ENCODE measurements at places on chromosomes 2 and 18.
A peak's percentile ranks its signal among the peaks of the same experiment; 100 is the strongest.

DNA sequence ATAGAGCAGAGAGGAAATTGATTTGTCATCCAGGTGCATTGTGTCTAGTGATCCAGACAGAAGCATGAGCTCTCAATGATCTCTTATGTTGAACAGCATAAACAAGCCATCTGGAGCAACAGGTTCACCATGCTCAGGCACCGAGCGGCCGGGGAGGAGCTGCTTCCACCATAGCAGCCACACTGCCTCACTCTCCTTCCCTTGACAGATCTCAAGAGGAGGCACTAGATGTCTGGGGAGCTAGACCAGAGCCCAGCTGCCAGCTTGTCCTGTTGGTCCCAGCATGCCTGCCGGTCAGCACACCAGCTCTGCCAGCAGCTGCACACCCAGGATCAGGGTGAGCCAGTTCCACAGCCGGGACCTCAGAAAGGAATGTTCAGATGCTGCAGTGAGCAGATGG is 17.5 kb upstream of the LONRF2 start:
- DNase-seq, result no peak

- DNase-seq, result no peak
These were observed 81.7 kb downstream of the SEPTIN10 start for GRCh38 chr2:109531896-109532727.

DNA sequence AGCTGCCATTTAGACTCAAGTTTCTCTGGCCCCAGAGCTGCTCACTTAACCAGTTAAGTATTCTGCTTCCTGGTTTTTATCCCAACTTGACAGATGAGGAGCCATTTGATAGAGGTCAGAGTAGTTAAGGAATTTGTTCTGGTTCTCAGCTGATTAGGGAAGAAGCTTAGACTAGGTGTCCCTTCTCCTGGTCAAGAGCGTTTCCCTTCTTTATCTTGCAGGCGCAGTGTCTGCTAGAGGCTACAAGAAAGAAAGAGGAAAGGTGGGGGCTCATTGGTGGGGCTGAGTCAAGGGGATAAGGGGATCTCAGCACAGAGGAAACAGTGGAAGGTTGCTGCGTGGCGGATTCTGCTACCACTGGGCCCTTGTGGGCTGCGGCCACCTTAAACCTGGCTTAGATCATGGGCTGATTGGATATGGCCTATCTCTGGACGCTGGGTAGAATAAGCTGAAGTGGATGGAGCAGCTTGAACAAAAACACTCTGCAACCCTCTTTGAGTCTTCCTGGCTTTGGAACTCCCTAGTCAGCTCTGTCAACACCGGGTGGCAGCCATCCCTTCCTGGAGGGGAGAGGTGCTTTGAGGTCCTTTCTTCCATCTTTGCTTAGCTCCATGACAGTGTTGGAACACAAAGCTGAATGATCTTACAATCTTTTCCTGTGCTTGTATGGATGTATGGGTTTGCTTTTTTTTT is 70.8 kb downstream of the QPCT start:
- DNase-seq, result no peak

DNA sequence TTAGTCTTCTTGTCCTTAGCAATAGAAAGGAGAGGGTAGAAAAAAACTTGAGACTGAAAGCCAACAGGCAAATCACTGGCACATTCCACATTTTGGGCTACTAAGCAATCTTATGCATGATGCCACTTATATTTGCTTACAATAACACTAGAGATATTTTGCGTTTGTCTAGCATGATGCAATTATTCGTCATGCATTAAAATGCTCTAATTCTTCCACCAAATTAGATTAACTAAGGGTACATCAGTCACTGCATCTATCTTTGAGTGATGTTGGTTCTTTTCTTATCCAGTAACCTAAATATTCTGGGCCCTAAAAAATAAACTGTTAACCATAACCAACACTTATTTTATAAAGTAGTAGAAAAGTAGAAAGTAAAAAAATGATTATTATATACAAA is 1311.7 kb upstream of the CDH2 start:
- no peak for DNase-seq

- no peak for DNase-seq
These were observed 48.9 kb upstream of the NABP1 start for GRCh38 chr2:191629001-191629453.

DNA sequence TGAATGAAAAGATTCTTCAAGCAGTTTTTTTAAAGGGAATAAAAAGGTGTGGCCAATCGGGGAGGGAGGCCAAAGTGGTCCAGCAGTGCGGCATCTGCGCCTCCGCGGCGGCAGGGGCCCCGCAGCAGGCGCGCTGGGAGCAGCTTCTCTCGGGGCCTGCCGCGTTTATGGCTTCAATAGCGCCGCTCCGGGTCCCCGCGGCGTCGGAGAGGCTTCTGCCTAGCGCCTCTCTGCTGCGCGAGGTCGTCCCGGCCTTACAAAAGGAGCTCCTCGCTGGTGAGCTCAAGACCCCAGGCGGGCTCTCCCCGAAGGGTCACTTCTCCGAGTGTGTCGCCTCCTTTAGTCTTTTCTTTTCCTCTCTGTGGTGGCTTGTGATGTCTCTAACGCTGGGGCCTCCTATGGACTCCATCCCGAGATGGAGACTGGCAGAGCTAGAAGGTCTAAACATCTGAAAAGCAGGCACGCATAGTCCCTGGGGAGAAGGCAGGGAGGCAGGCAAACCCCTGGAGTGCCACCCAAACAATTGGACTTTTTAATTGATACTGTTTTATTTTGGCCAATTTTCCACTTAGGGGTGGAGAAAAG is 67.1 kb downstream of the SUMO1 start:
- no peak for DNase-seq

DNA sequence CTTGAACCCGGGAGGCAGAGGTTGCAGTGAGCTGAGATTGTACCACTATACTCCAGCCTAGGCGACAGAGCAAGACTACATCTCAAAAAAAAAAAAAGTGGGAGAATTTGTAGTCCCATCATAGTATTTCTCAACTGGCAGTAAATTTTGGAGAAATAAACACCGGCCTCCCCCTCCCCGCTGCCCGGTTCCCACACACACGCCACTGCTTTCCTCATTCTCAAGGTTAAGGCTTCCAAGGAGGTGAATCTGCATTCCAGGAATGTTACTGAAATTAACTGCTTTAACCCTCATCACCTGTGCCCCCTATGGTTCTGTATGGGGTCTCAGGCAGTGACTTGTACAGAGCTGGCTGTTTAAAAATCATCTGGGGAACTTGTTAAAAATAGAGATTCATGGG is 49.9 kb downstream of the MRPL35 start:
- DNase-seq, result no peak

DNA sequence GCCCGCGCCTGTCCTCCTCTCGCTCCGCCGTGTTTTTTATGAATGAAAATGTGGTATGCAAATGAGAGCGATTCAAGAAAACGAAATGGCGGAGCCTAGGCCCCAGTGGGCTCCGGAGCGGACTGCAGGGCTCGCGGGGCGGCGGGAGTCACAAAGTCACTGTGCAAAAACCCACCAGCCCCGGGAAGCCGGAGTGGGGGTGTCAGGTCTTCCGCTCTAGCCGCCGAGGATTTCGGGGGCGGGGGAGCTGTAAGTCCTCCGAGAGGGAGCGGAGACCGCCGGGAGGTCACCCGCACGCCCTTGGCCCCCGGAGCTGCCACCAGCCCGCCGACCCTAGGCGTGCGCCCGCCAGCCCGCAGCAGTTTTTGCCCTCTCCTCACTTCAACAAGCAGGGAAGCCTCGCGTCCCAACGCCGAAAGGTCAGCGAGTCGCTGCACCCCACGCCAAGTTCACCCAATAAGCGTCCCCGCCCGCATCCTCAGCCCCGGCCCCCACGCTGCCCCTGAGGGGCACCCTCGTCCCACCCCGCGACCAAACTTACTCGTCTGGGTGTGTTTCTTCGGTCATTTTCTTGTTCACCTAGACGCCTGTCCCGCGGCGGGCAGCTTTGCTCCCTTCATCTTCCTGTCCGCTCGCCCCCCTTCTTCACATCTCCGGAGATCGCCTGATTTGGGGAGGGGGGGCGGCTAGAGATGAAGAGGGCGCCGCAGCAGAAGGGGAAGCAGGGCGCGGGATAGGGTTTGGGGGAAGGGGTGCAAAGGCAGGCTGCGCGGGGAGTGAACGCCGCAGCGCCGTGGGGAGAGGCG is 775 bp downstream of the SPRED2 start:
- peak; percentile 17 for DNase-seq

DNA sequence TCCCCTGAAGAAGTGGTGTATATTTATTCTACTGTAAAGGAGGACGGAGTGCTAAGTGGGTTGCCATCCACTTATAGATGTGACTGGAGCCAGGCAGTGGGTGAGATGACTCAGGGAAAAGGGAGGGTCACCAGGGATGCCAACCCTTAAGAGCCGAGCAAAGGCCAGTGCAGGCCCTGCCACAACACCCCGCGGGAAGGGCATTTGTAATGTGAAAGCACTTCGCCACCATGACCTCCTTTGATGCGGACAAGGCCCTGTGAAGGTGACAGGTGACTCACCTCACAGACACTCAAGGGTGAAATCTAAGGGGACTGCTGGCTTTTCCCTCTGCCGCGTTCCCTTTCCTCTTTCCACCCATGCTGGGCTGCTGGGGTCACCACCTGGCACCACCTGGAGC is 50.2 kb upstream of the MRPL33 start:
- no peak for DNase-seq

GRCh38 chr18:50209311-50209710 is 14.4 kb upstream of the MYO5B start:
- DNase-seq, result no peak

GRCh38 chr2:241908686-241909420 is 39.3 kb downstream of the RTP5 start:
- DNase-seq, result no peak

- DNase-seq, result no peak
These were observed 2.1 kb downstream of the SOX11 start for GRCh38 chr2:5694306-5694705.

All from activated T-cell treated with anti-CD3 and anti-CD28 coated beads for 1 hour (primary cell).